ENCODE measurements at places on chromosomes 12 and 14. TPM values are rescaled to one million over a fixed set of nuclear protein-coding genes. Genes with fewer than 3 reads are reported as not detected.

DNA sequence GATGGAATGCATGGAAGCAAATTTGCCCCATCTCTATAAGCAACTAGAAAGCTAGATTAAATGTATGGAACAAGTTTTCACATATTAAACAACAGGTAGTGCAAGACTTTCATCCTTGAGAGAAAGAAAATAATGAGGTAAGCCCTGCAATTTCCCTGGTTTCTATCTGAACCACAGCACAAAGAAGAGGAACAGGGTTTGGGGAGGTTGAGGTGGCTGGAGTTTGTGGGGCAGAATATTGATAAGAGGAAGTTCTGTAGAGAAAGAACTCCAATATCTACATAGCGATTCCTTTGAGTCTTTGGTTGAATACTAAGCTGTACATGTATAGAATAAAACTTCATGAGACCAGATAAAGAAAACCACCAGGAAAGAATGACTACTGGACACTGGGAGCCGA is 96.3 kb upstream of the CCND2 start:
- no peak for DNase-seq

- DNase-seq: no peak
Observed at GRCh38 chr12:44286336-44286735, 450.5 kb downstream of the TMEM117 start.

- no peak for DNase-seq
Observed at GRCh38 chr14:102939820-102940561, 17.5 kb downstream of the AMN start.

GRCh38 chr14:56162476-56162875 is 44.3 kb downstream of the PELI2 start:
- no peak for DNase-seq

DNA sequence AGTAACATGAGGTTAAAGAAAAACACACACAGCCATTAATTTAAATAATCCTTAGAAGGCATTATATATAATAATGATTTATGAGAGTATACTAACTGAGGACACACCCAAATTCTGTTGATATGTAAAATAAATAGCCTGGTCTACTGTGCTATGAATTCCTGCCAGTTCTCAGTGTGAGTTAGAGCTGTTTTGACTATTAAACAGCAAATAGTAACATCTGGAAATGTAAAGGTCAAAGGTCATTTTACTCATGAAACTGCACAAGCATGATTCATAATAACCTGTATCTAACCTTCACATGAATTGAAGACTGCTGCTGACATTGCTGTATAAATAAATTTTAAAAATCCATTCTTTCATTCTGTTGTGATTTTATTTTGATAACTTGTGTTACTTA is 966.7 kb downstream of the SLC6A15 start:
- no peak for DNase-seq

DNA sequence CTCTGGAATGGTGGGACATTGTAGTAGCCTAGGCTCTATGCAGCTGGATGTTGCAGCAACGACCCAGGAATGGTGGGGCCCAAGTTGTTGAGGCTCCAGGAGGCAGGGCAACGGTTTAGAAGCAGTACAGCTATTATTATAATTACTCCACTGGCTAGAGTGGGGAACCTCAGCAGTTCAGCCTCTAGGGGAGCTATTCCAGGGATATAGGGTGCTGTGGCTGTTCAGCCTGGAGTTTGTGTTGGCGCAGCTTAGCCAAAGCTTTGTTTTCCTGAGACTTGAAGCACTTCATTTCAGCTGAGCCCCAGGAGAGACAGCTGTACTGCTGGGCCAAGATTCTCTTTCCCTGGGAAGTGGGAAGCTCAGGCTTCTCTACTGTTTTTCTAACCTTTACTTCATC is 1023.0 kb upstream of the ATXN7L3B start:
- DNase-seq: no peak

DNA sequence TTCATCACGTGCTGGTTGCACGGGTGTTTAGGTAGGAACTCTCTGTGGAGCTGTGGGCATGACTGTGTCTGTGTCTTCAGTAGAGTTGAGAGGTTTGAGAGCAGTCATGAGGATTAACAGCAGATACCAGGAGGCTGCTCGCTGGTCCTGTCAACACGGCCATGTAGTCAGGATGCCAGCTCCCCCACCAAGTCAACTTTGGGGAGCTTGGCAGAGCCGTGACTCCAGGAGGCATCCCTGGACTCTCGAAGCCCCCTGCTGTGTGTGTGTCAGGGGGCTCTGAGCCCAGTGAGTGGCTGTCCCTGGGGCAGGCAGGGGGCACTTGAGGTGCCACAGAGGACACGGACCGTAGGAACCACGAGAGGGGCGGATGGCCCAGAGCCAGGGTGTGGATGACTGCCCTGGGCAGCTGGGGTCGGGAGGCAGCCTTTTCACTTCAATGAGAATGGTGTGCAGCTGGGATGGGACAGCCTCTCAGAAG is 7.2 kb upstream of the GPR132 start:
- no peak for DNase-seq

- no peak for DNase-seq
Observed at GRCh38 chr12:102722147-102722546, 194.9 kb downstream of the PAH start.

- DNase-seq: peak; percentile 26
Observed at GRCh38 chr14:42140831-42141279, 534.2 kb downstream of the LRFN5 start.

GRCh38 chr12:16610743-16611142 is 4.8 kb upstream of the LMO3 start:
- no peak for DNase-seq

GRCh38 chr12:80715713-80716249 is 931 bp upstream of the MYF5 start:
- no peak for DNase-seq

DNA sequence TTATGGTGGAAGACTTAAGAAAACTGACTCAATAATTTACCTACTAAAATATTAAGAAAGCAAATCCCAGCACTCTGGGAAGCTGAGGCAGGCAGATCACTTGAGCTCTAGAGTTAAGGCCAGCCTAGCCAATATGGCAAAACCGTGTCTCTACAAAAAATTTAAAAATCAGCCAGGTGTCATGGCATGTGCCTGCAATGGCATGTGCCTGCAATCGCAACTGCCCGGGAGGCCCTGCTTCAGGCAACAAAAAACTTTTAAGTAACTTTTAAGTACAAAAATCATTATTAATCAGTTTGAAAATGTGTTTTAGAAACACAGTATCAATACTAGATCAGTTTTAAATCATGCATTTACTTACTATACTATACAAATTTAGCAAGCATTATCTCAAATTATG is 17.5 kb downstream of the C2CD5 start:
- no peak for DNase-seq

- DNase-seq: no peak
Observed at GRCh38 chr12:15356951-15357364, 34.6 kb downstream of the PTPRO start.

DNA sequence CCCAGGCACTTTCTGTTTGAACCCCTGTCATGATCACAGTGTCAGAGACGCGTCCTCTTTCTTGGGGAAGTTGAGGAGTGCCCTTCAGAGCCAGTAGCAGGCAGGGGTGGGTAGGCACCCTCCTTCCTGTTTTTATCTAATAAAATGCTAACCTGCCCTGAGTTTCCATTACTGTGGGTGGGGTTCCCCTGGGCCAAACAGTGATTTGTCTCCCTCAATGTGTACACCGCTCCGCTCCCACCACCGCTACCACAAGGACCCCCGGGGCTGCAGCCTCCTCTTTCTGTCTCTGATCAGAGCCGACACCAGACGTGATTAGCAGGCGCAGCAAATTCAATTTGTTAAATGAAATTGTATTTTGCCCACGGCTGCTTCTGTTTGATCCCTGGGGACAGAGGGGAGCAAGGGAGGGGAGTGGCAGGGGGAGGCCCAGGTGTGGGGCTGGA is 5.1 kb downstream of the SHMT2 start:
- DNase-seq: no peak

- DNase-seq: no peak
Observed at GRCh38 chr12:64746663-64747062, 12.5 kb downstream of the GNS start.

DNA sequence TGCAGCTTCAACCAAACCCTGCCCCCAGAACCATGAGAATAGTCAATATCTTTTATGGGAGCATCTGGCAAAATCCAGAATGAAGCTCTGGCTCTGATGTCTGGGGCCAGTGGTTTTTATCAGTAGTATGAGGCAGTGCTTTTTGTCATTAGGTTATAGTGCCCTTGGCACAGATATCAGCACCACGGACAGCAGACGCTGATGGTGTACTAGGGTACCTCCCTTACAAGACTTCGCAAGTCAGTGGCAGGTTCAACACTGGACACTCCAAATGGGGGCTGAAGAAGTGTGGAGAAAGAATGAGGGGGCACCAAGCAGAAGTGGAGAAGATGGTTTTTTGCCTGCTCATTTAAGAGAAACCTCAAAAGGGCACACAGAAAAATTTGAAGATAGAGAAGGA is 68.2 kb upstream of the E2F7 start:
- DNase-seq: no peak

Gene FITM1
- total RNA-seq: not detected

Gene KRT79
- not detected for total RNA-seq

Gene ANKRD33
- not detected for total RNA-seq

Gene TROAP
- total RNA-seq: 10.3 TPM

Gene PLA2G1B
- not detected for total RNA-seq

Gene KERA
- total RNA-seq: not detected

Data from kidney epithelial cell (primary cell).